Sigmoid colon (tissue), 7 donors: ENCODE measurements at places on chromosomes 3 and 15. TPM values are rescaled to one million over a fixed set of nuclear protein-coding genes. Genes with fewer than 3 reads are reported as not detected.

DNA sequence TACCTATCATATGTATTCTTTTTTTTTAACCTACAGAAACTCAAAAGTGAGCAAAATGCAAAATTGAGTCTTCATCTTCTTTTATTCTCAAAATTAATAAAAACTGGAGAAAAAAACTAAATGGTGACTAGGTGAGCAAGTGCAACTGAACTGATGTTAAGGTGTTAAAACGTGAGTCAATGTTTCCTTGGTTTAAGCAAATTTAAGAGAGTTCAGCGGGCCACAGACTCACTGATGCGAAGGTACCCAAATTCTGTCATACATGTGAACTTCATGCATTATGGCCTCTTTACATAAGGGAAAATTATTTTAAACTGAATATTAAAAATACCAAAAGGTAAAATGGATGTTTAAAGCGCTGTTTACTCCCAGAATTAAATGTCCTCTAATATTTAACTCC lies 206.6 kb downstream of the FOXP1 start:
- no peak for DNase-seq

Gene C3orf20
- not detected for total RNA-seq

Gene RUVBL1
- 20.9 TPM for total RNA-seq

- DNase-seq, result no peak
Measured at GRCh38 chr3:68866157-68866556, 66.2 kb downstream of the TAFA4 start.

Gene NSUN3
- 10.0 TPM for total RNA-seq

Gene CPNE9
- total RNA-seq, result not detected
